Activated CD4-positive, alpha-beta T cell treated with anti-CD3 and anti-CD28 coated beads, Interleukin-2, amount 10 ng/mL, durations not matched to agents 24 days and 14 days (primary cell): ENCODE measurements at places on chromosomes 1 and 21. TPM values are rescaled to one million over a fixed set of nuclear protein-coding genes. Genes with fewer than 3 reads are reported as not detected.

- no peak for DNase-seq
These were observed 37.5 kb downstream of the SPAG17 start for GRCh38 chr1:118147522-118147921.

DNA sequence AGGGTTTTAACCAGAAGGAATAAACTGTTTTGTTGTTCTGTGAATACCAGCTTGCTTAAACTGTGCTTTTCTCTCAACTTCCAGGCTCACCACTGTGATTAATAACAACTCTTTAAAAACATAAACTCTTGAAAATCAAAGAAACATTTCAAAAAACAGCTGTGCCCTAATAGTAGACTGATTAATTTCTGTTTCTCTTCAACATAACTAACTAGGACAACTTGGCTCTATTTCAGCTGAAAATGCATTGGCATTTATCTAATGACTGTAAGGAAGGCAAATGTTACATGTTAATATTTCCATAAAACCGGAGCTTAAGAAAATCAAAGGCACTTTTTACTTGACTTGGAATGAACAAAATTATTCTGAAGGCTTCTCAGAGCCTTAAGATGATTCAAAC is 656.1 kb upstream of the NEGR1 start:
- no peak for DNase-seq

RGS8 gene
- total RNA-seq = not detected in 2 replicates

B3GALNT2 gene
- 16.1 and 17.2 TPM in 2 replicates for total RNA-seq

DNA sequence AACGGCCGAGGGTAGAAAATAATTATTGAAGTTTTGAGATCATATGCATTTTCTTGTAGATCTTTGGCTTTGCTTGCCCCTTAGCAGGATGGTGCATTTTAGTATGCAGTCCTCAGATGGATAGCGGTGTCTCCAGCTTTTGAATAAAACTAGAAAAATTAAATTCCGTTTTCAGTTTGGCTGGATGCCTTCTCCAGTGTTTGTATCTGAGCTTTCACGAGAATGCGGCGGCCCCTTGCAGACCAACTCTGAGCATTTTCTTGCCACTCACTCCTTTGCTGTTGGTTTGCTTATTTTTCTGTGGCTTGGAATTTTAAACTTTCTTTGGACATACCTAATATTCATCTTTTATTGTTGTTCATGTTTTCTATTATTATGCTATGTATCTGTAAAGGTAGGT is 192.6 kb downstream of the NFIA start:
- DNase-seq = no peak

GRCh38 chr1:59994302-59995198 is 68.0 kb upstream of the CYP2J2 start:
- no peak for DNase-seq

- no peak for DNase-seq
These were observed 594.4 kb downstream of the MATN1 start for GRCh38 chr1:30129001-30129408.

DNA sequence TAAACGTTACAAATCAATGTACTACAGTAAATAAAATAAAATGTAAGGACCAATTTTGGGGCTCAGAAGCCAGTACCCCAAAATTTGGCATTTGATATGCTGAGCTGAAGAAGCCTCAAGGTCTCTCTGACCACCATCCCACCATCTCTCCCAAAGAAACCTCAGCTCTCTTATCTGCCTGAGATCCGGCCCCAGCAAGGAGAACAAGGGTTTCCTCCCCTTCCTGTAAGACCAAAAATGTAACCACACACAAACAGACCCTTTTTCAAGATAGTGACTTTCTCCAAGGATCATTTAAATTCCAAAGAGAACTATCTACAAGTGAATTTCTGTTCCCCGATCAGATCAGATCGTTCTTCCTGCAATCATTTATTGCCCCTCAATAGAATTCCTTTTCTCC is 68.1 kb upstream of the SLC45A1 start:
- DNase-seq = no peak

GRCh38 chr1:112866151-112866550 is 89.8 kb downstream of the SLC16A1 start:
- no peak for DNase-seq

CLDN19 gene
- not detected in 2 replicates for total RNA-seq

DNA sequence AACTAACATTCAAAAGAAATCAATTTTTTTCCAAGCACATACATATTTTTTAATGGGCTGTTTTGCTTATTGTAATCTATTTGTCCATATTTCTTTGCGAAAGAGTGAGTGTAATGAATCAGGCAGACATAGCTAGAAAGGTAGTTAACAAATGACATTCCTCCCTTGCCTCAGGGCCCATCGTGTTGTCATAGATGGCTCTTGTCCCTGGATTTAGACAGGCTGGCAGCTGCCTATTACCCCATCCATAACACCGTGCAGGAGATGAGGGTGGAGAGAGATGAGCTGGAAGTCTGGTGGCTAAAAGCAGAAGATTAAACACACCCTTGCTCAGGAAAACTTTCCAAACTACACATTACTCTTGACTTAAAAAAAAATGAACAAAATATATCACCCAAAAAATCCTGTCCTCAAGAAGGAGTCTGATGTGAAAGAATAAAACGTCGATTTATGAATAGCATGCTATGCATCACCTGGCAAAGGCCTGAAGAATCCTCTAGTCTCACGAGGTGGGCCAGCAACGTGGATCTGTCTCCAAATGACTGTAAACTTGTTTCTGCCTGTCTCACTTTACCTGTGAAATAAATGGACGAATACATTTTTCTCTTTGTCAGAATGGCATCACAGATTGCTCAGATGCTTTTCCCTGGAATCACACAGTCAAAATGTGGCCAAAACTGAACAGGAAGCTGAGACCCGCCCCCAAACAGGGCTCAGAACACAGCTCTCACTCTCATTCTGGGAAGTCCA is 55.7 kb downstream of the C21orf91 start:
- no peak for DNase-seq

RGS5 gene
- total RNA-seq = 0.95 and 2.8 TPM in 2 replicates

CDC14A gene
- total RNA-seq = 10.3 and 11.0 TPM in 2 replicates

SH2D1B gene
- not detected in 2 replicates for total RNA-seq

GRCh38 chr1:48920851-48921250 is 144.2 kb upstream of the BEND5 start:
- DNase-seq = no peak

GRCh38 chr1:243739335-243740003 is 110.6 kb downstream of the AKT3 start:
- no peak for DNase-seq

CD2 gene
- total RNA-seq = 500 and 501 TPM in 2 replicates

DISC1 gene
- total RNA-seq = 1.6 and 3.1 TPM in 2 replicates
